ENCODE measurements at places on chromosomes 7 and 10. TPM values are rescaled to one million over a fixed set of nuclear protein-coding genes. Genes with fewer than 3 reads are reported as not detected.

Gene ELFN1
- not detected for total RNA-seq

Gene ARMH3
- total RNA-seq, result 27.8 TPM

Gene PPP1R3C
- total RNA-seq, result 0.11 TPM

DNA sequence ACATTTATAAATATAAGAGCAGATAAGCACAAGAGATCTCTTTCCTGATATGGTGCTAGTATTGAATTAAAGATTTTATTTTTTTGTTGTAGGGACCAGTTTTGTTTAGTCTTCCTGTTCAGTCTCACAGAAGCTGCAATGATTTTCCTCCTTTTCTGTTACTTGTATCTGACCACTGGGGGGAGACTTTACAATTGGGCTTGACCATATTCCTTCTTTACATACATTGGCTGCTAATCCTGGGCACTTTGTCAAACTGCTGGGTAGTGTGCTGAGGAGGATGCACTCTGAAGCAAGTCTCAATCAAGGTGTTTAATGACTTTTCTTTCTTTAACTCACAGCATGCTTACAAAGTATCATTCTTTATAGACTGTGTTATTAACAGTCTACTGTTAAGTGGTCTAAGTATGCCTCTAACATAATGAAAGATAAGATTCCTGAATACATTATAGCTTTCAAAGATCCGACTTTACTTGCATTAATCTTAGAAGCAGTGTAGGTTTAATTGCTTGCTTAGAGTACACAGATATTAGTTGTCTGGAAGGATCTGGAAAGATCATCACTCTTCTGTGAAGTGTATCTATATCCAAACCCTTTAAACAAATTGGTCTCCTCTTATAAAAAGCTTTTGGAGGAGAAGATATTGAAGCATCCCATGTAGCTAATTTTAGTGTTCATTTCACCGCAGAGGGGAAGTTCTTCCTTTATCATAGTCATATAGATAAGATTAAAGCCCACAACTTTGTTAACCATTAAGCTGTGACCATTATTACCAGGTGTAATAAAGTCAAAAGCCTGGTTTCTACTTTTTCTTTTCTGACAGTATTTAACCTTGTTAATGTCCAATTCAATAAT lies 3.1 kb downstream of the PALS2 start:
- DNase-seq, result no peak
